Thoracic aorta (tissue), 2 donors: ENCODE measurements at places on chromosomes 3 and 15.
A peak's percentile ranks its signal among the peaks of the same experiment; 100 is the strongest.

GRCh38 chr3:100157685-100158084, 43.4 kb upstream of the FILIP1L start:
- peaks cover 54% of the 10 kb centered on the region for H3K4me1 ChIP-seq
- H3K27ac ChIP-seq = peak overlapping the region; percentile 96
- no peaks in the 10 kb centered on the region for H3K36me3 ChIP-seq

- no peaks in the 10 kb centered on the region for H3K4me1 ChIP-seq
- H3K27me3 ChIP-seq = no peaks in the 10 kb centered on the region
- H3K27ac ChIP-seq = no peak overlapping the region
- no peaks in the 10 kb centered on the region for H3K36me3 ChIP-seq
- DNase-seq = no peak
These were observed 335.3 kb upstream of the NECTIN3 start for GRCh38 chr3:110736332-110736731.

GRCh38 chr15:98801234-98801561, 152.9 kb downstream of the IGF1R start:
- DNase-seq = no peak
- no peaks in the 10 kb centered on the region for H3K27me3 ChIP-seq
- no peaks in the 10 kb centered on the region for H3K36me3 ChIP-seq

DNA sequence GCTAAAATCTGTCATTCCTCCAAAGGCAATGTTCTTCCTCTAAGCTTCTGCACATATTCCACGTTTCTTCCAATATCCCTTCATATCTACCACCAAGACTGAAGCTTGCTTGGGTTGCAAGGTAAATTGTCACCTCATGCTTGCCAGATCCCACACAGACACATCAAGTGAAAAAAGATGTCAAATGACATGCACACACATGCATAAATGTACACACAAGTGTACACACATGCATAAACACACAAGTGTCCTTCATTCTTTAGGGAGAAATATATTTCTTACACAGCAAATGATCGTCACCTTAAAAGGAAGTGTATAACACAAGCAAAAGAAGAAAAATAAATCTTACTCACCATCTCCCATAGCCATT, 59.4 kb downstream of the CLASP2 start:
- DNase-seq = no peak
- H3K4me1 ChIP-seq = peaks cover 20% of the 10 kb centered on the region
- H3K36me3 ChIP-seq = no peaks in the 10 kb centered on the region
- H3K27me3 ChIP-seq = no peaks in the 10 kb centered on the region
- H3K27ac ChIP-seq = no peak overlapping the region

DNA sequence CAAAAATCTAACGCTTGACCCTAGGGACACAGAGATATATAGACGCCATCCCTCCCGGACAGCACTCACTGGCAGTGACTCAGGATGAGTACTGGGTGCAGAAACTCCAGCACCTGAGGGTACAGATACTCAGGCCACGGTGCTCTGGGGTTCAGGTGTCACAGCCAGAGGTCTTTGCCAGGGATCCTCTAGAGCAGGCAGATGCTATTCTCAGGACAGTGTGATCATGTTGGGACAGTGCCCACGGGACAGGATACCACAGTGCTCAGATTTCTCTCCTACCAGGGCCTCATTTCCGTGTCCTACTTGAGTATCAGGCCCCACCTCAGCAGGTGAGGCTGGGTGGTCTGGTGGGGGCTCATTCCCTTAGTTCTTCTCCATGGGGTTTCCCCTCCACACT, 34.4 kb downstream of the HOMER2 start:
- no peaks in the 10 kb centered on the region for H3K27me3 ChIP-seq
- no peak for DNase-seq
- H3K4me3 ChIP-seq = no peak overlapping the region

GRCh38 chr3:69297501-69297900, 88.4 kb downstream of the FRMD4B start:
- no peak overlapping the region for H3K4me3 ChIP-seq
- H3K4me1 ChIP-seq = no peaks in the 10 kb centered on the region
- H3K36me3 ChIP-seq = no peaks in the 10 kb centered on the region
- H3K27ac ChIP-seq = no peak overlapping the region
- no peak for DNase-seq

DNA sequence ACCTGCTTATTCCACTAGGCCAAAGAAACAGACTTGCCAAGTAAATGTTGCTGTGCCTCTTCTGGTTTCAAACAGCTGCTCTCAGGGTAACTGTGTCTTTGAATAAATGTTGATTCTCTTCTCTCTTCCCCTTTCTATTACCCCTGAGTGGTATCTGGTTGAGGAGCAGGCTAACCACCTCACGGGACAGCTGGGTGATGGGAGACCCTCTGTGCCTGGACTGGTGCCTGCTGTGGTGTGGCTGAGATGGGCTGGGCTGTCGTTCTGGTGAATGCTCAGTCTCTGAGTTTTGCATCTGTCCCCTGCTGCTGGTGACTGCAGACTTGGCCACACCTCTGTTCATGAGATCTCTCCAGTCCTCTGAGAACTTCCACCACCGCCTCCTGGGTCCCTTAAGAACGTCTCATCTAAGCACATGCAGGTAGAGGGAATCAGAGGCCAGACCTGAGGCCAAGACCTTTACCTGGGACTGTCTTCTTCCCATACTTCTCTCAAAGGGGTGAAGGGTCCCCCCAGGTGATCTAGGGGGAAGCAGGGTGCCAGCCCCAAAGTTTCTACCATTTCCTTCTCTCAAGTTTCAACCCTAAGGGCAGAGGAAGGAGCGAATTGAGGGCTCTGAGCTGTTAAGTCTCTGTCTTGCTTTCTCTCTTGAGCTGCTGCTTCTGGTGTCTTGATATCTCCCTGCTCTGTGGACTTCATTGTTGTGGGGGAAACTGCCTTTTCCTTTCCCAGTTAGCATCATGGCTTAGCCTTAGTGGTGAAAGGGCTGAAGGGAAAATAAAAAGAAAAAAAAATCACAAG, 252.9 kb downstream of the EBLN2 start:
- no peaks in the 10 kb centered on the region for H3K27me3 ChIP-seq
- H3K4me3 ChIP-seq = no peak overlapping the region
- H3K4me1 ChIP-seq = no peaks in the 10 kb centered on the region
- DNase-seq = no peak
- no peaks in the 10 kb centered on the region for H3K36me3 ChIP-seq

- no peaks in the 10 kb centered on the region for H3K36me3 ChIP-seq
- H3K27me3 ChIP-seq = no peaks in the 10 kb centered on the region
- no peak overlapping the region for H3K27ac ChIP-seq
- no peak overlapping the region for H3K4me3 ChIP-seq
These were observed 378.7 kb downstream of the ZNF385D start for GRCh38 chr3:21372316-21372715.

DNA sequence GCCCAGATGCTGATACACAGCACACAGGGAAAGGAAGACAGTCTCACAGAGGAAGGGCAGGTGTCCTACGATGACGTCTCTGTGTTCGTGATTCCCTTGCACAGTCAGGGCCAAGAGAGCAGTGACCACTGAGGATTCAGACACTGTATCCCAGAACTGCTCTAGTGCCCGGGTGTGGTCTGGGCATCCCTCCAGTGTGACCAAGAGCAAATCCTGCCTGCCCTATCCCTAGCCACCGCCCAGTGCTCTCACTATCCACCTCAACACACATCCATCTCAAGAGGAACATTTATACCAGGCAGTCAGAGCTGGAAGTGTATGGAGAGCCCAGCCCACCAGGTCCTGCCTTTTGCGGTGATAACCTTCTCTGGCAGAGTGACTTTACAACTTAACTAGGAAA, 4.1 kb downstream of the PPM1M start:
- H3K27me3 ChIP-seq = no peaks in the 10 kb centered on the region
- no peak overlapping the region for H3K27ac ChIP-seq
- peaks cover 21% of the 10 kb centered on the region for H3K4me1 ChIP-seq
- peaks cover 17% of the 10 kb centered on the region for H3K36me3 ChIP-seq
- H3K4me3 ChIP-seq = no peak overlapping the region

- no peaks in the 10 kb centered on the region for H3K27me3 ChIP-seq
- peak overlapping the region; percentile 21 for H3K27ac ChIP-seq
- no peaks in the 10 kb centered on the region for H3K36me3 ChIP-seq
- H3K4me1 ChIP-seq = no peaks in the 10 kb centered on the region
- no peak for DNase-seq
These were observed 42.2 kb downstream of the TRIM42 start for GRCh38 chr3:140719841-140720614.

GRCh38 chr3:111314898-111315297, 227.1 kb upstream of the CD96 start:
- H3K4me3 ChIP-seq = no peak overlapping the region
- no peaks in the 10 kb centered on the region for H3K36me3 ChIP-seq
- H3K4me1 ChIP-seq = no peaks in the 10 kb centered on the region
- no peaks in the 10 kb centered on the region for H3K27me3 ChIP-seq

- no peak for DNase-seq
- no peak overlapping the region for H3K4me3 ChIP-seq
- no peaks in the 10 kb centered on the region for H3K4me1 ChIP-seq
These were observed 41.8 kb downstream of the LEKR1 start for GRCh38 chr3:156867920-156868319.

GRCh38 chr3:110727056-110727455, 344.6 kb upstream of the NECTIN3 start:
- no peaks in the 10 kb centered on the region for H3K27me3 ChIP-seq
- no peaks in the 10 kb centered on the region for H3K36me3 ChIP-seq
- H3K27ac ChIP-seq = no peak overlapping the region
- no peaks in the 10 kb centered on the region for H3K4me1 ChIP-seq
